Fibroblast of skin of abdomen (primary cell): ENCODE measurements at places on chromosomes 6 and 20.
A peak's percentile ranks its signal among the peaks of the same experiment; 100 is the strongest.

GRCh38 chr6:151655099-151655498 lies 152.4 kb upstream of the ESR1 start:
- DNase-seq, result no peak

GRCh38 chr6:144219056-144219685 lies 66.0 kb upstream of the UTRN start:
- DNase-seq, result peak; percentile 52

- DNase-seq, result no peak
Observed at GRCh38 chr6:161239001-161239400, 34.9 kb downstream of the AGPAT4 start.

- no peak for DNase-seq
Observed at GRCh38 chr6:166587631-166588413, 1.3 kb upstream of the RAMACL start.

DNA sequence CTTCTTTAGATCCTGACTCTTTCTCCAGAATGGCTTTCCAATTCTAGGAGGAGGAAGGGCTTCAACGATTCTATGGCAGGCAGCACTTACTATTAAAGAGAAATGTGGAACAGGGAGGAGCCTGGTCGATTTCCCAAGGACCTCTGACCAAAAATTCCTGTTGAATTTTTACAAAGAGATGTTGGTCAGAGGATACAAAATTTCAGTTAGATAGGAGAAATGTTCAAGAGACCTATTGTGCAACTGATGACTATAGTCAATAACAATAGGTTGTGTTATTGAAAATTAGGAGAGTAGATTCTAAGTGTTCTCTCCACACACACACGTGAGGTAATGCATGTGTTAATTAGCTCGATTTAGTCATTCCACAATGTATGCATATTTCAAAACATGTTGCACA lies 130.1 kb upstream of the TNFAIP3 start:
- DNase-seq, result no peak

GRCh38 chr6:87393026-87393622 lies 14.6 kb upstream of the CFAP206 start:
- peak; percentile 53 for DNase-seq

DNA sequence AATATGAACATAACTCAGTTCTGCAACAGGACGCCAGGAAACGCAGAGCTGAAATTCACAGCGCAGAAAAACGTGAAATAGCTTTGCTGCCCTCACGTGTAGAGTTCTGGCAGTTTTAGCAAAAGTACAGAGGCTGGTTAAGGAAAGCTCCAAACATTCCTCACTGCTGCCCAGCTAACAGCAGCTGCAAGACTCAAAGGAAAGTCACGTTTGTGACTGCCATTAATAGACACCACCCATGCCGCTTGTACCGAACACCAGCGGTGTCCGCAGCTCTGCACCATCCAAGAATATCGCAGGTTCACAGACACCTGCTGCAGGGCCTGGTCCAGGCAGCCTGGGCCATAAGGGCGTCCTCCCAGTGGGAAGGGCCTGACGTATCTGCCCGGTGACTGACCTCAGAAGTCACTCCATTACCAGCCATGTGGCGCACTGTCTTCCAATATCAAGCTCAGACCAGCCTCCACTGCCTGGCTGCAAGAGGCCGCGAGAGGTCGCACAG lies 61.4 kb downstream of the WDR27 start:
- peak; percentile 77 for DNase-seq

DNA sequence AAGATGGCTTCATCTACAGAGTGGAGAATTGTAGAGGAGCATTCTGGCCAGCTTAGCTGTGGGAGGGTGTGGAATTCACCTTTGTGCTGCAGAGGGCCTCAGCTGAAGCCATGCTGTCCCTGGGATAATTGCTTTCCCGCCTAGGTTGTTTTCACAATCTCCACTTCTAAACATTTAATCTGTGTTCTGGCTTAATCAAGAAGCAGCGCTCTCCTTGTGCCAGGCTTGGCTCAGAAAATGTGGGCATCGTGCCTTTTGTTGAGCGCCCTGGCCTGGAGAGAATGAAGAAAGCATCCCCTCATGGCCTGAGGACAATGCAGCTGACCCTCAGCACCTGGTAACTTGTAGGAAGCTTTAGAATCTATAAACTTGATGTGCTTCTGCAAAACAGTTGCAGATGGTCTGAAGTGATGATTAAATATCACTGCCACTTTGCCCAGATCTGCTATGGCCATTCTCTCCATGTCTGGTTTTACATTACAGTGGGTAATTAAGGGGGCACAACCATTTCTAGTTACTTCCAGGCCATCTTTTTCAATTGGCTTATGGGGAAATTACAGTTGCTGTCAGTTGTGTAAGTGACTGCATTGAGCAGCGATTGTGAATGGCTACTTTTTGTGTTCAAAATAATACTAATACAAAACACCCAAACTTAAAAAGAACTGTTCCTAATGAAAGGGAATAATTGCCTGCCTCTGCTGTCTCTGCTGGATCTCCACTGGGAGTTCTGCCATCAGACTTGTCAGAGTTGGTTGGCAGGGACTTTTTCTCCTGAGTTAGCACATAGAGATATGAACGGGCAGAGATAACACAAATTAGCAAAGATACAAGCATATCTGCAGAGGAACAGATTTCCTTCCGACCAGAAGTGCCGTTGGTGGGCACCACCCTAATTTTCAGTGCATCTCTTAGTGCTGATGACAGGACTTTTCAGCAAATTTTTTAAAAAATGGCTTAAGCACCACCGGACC lies 18.4 kb downstream of the CTNNBL1 start:
- no peak for DNase-seq

- DNase-seq, result no peak
Observed at GRCh38 chr6:27474172-27474465, 1.2 kb upstream of the ZNF184 start.

DNA sequence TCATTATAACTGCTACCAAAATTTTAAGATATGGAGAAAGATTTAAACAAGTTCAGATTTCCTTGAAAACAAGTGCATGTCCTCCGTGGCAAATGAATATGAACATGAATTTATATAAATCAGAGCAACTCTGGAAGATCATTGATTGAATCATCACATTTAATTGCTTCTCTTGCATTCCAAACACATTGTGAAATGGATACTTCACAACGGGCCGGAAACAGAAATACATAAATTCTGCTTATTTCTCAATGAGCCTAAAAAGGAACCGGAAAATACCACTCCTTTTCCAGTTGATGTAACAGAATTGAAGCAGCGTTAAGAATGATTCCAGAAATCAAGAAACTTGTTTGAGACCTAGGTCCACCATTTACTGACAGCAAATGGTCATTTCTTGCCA lies 134.6 kb upstream of the BTN3A2 start:
- DNase-seq, result peak; percentile 20

DNA sequence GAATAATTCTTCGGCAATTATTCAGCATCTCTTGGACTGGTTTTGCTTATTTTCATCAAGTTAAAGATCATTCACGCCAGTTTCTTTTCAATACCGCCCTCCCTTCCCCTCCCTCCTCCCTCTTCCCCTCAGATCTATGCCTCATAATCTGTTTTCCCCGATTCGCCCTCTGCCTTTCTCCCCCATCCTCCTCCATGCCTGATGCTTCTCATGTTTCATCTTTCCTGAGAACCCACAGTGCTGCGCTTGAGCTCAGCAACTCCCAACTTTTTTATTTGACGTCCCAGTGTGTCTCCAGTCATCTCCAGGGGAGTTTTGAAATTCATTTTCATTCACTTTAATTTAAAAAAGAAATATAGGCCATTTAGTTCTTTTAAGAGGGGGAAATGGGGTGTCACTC lies 142.7 kb downstream of the PTPRT start:
- DNase-seq, result no peak

GRCh38 chr6:127404133-127404532 lies 55.1 kb downstream of the KIAA0408 start:
- no peak for DNase-seq

GRCh38 chr6:48689498-48689897 lies 578.5 kb upstream of the PTCHD4 start:
- no peak for DNase-seq

DNA sequence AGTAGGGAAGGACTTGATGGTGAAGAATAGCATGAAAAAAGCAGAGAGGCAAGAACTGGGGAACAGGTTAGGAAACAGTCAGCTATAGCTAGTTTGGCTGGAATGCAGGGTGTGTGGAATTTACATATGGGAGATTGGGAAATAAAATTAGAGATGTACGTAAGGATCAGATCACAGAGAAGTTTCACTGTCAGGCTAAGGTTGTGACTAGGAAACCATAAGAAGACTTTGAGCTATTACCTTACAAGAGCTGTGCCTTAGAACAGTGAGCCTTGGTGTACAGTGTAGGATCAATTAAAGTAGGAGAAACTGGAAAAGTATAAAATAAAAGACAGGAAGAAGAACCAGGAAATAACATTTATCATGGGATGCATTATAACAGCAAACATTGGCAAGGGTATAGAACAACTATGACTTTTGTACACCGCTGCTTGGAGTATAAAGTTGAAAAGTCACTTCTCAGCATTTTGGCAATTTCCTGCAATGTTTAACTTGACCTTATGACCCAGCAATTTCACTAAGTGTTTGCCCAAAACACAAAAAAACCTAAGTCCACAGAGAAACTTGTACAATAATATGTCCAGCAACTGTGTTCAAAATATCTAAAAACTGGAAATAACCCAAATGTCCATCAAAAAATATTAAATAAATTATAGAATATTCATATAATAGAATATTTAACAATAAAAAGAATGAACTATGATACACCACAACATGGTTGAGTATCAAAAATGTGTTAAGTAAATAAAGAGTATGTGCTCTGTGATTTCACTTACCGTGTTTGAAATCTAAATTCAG lies 31.2 kb upstream of the SPTLC3 start:
- DNase-seq, result no peak

GRCh38 chr6:25340431-25341202 lies 61.4 kb downstream of the CARMIL1 start:
- DNase-seq, result no peak
